Thyroid gland (tissue), 4 donors: ENCODE measurements at places on chromosomes 2 and 18. TPM values are rescaled to one million over a fixed set of nuclear protein-coding genes. Genes with fewer than 3 reads are reported as not detected.

DNA sequence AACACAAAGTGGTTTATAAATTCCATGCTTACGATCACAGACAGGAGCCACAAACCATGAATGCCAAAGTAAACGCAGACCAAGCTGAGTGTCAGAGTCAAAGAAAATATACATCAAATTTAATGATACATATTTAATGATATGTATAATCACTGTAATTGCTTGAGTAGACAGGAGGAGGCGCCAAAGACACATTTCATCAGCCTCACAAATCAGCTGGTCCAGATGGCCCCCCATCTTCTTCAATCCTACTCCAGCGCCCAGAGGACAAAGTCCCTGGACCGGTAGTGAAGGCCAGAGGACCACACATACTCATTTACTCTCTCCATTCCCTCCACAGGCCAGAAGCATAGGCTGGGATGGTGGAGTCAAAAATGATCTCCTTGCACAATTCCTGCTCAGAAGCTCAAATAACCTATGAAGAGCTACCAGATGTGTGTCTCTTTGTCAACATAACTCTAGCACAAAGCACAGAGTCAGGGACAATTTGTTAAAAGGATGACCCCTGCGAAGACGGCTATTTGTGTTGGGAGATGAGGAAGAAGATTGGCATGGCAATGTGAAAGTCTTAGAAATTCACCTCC lies 149.3 kb upstream of the PGAP1 start:
- H3K4me1 ChIP-seq, result no peaks in the 10 kb centered on the region
- H3K27ac ChIP-seq, result no peak overlapping the region
- no peaks in the 10 kb centered on the region for H3K27me3 ChIP-seq
- H3K36me3 ChIP-seq, result no peaks in the 10 kb centered on the region

- peak; percentile 54 for DNase-seq
- no peaks in the 10 kb centered on the region for H3K27me3 ChIP-seq
- peaks cover 11% of the 10 kb centered on the region for H3K4me1 ChIP-seq
- H3K27ac ChIP-seq, result peak overlapping the region; percentile 94
These were observed 624 bp downstream of the METTL8 start for GRCh38 chr2:171432969-171433762.

CNRIP1 gene
- total RNA-seq, result 25.7 TPM

DNA sequence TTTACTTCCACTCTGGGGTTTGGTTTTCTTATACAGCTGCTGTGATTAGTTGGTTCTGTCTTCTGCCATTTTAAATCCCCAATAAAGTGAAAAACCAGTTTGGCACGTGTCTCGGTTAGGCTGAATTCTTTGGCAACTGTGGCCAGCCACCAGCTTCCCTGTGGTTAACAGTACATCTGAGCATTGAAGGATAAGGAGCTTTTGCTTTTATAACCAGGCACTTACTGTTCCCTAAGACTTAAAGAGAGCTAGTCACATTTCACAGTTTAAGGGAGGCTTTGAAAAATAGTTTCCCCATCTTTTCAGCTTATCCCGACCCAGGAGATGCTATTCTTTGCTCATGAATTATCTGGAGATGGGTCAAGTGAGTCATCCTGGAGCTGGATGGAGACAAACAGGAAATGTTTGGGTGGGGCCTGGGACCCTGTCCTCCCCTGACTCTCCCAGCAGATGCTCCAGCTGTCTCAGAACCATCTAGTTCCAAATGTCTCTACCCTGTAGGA lies 57.3 kb upstream of the EML6 start:
- H3K27me3 ChIP-seq, result no peaks in the 10 kb centered on the region

DNA sequence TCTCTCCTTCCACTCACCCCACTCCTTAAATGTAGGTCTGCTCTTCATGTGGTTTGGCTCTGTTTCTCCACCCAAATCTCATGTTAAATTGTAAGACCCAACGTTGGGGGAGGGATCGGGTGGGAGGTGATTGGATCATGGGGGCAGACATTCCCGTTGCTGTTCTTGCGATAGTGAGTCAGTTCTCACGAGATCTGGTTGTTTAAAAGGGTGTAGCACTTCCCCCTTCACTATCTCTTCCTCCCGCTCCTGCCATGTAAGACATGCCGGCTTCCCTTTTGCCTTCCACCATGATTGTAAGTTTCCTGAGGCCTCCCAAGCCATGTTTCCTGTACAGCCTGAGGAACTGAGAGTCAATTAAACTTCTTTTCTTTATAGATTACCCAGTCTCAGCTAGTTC lies 1044.5 kb upstream of the POU3F3 start:
- no peak for DNase-seq
- no peaks in the 10 kb centered on the region for H3K36me3 ChIP-seq
- H3K27ac ChIP-seq, result no peak overlapping the region
- H3K4me3 ChIP-seq, result no peak overlapping the region
- no peaks in the 10 kb centered on the region for H3K4me1 ChIP-seq

LAMA3 gene
- total RNA-seq, result 7.5 TPM

- no peak overlapping the region for H3K4me3 ChIP-seq
- no peak for DNase-seq
- H3K27me3 ChIP-seq, result no peaks in the 10 kb centered on the region
- no peaks in the 10 kb centered on the region for H3K36me3 ChIP-seq
These were observed 158.9 kb upstream of the FN1 start for GRCh38 chr2:215594766-215595165.

FER1L5 gene
- 0.13 TPM for total RNA-seq

GRCh38 chr2:180205621-180206235 lies 198.6 kb upstream of the CWC22 start:
- H3K4me3 ChIP-seq, result no peak overlapping the region
- no peaks in the 10 kb centered on the region for H3K4me1 ChIP-seq
- H3K27me3 ChIP-seq, result no peaks in the 10 kb centered on the region

- H3K36me3 ChIP-seq, result no peaks in the 10 kb centered on the region
- H3K27ac ChIP-seq, result no peak overlapping the region
- H3K27me3 ChIP-seq, result no peaks in the 10 kb centered on the region
These were observed 7.2 kb upstream of the NEU4 start for GRCh38 chr2:241801611-241802420.

- no peaks in the 10 kb centered on the region for H3K27me3 ChIP-seq
- no peaks in the 10 kb centered on the region for H3K36me3 ChIP-seq
- no peak for DNase-seq
- no peak overlapping the region for H3K27ac ChIP-seq
These were observed 28.1 kb upstream of the INPP4A start for GRCh38 chr2:98416383-98417159.

DNA sequence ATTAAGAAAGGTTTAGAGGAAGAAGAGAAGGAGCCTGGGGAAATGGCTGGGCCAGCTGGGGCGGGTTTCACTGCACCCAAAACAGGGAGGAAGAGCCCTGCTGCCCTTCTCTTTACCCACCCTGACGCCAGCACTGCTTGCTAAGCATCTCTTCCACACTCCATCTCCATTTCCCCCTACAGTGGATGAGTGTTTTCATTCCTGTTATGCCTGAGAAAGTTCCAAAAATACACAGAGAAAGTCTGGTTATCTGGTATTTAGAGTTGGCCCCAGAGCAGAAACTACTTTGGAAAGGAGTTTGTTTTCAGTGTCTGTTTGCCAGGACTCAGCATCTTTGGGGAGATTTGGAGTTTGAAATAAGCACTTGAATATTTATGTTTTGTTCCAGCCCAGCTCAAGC lies 451.0 kb downstream of the SLC4A3 start:
- H3K27me3 ChIP-seq, result no peaks in the 10 kb centered on the region
- peaks cover 84% of the 10 kb centered on the region for H3K4me1 ChIP-seq
- no peak overlapping the region for H3K4me3 ChIP-seq
- H3K36me3 ChIP-seq, result no peaks in the 10 kb centered on the region

DNA sequence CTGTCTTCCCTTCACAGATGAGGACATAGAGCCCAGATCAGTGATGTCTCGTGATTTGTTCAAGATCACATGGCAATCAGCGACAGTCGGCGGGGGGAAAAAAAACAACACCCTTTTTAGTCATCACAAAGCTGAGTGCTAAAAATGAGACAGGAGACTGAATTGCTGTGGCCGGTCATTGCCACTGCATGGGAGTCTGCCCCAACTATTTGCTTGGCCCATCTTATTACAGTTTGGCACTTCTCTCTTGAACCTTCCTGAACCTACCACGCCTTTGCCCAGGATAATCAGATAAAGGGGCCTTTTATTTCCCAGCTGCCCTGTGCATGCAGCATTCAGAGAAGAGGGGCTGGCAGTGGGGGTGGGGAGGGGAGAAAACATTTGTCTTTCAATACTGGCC lies 42.7 kb downstream of the SETBP1 start:
- H3K4me1 ChIP-seq, result peaks cover 17% of the 10 kb centered on the region
- no peaks in the 10 kb centered on the region for H3K36me3 ChIP-seq
- H3K27me3 ChIP-seq, result no peaks in the 10 kb centered on the region
- no peak overlapping the region for H3K4me3 ChIP-seq
- DNase-seq, result no peak

- H3K4me3 ChIP-seq, result no peak overlapping the region
- no peaks in the 10 kb centered on the region for H3K36me3 ChIP-seq
- no peak for DNase-seq
- H3K27me3 ChIP-seq, result no peaks in the 10 kb centered on the region
These were observed 38.2 kb upstream of the FAM136A start for GRCh38 chr2:70340075-70340474.

TTN gene
- total RNA-seq, result 6.3 TPM

NIFK gene
- total RNA-seq, result 72.2 TPM

NIF3L1 gene
- total RNA-seq, result 30.4 TPM

AOX1 gene
- 144 TPM for total RNA-seq

FSHR gene
- total RNA-seq, result not detected

STPG4 gene
- total RNA-seq, result 0.42 TPM

DNA sequence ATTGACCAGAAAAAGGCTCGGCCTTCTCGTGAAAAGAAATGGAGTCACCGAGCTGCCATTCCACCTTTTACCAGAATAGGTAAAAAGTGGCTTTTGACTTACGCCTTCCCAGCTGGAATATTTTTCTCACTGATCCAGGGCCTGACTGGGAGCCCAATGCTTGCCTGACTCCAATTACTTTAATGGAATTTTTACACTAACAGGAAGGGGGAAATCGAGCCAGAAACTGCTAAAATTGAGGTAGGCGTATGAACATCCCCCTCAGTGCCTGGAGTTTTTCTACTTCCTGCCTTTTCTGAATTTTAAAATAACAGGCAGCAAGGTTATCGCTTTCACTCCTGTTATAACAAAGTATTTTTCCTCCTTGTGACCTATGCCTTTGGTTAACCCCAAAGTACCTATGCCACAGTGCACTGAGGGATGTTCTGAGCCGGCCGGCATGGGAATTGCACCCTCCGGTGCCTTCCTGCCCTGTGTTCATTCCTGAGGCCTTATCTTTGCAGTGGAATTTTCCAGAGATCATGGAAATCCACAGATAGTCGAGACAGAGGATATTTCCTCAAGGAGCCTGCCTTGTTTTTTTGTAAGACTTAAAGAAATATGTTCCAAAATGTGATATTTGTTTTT lies 18.3 kb upstream of the RPL31 start:
- peak overlapping the region; percentile 23 for H3K27ac ChIP-seq
- no peak for DNase-seq
- no peak overlapping the region for H3K4me3 ChIP-seq
- no peaks in the 10 kb centered on the region for H3K4me1 ChIP-seq
- H3K27me3 ChIP-seq, result no peaks in the 10 kb centered on the region

DNA sequence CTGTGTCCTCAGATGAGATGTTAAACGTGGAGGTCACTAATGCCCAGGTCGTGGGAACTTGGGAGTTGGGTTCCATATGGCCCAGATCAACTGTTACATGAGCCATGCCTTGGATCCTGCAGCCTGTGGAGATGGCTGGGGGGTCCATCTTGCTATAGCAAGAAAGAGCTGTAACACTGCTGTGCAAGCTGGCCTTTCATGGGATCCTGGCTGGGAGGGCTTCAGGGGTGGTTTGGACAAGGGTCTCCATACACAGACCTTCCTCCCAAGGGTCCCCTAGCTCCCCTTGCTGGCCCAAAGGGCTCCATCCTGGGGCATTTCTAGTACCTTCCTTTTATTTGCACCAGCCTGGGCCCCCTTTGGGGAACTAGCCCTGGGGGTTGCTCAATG lies 337.7 kb downstream of the DYSF start:
- no peaks in the 10 kb centered on the region for H3K27me3 ChIP-seq
- no peak overlapping the region for H3K27ac ChIP-seq
- no peak for DNase-seq

DNA sequence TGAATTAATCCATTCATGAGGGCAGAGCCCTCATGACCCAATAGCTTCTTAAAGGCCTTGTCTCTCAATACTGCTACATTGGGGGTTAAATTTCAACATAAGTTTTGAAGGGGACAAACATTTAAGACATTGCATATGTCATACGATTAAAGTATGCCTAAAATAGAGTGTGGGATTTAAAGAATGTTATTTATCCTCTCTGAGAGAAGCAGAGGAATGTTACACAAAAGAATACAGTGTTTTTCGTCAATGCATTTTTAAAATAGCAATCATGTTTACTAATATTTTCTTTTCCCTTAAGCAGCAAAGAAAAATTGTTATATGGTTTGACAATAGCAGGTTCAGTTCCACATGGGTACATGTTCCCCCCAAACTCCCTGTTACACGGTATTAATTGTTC lies 363.1 kb downstream of the NUP35 start:
- no peaks in the 10 kb centered on the region for H3K4me1 ChIP-seq
- no peak for DNase-seq
- H3K4me3 ChIP-seq, result no peak overlapping the region
- no peak overlapping the region for H3K27ac ChIP-seq
- H3K27me3 ChIP-seq, result no peaks in the 10 kb centered on the region

GRCh38 chr2:74554820-74555531 lies 456 bp downstream of the DOK1 start:
- peaks cover 6% of the 10 kb centered on the region for H3K36me3 ChIP-seq
- peaks cover 8% of the 10 kb centered on the region for H3K4me1 ChIP-seq
- H3K4me3 ChIP-seq, result peak overlapping the region; percentile 89
- peak overlapping the region; percentile 75 for H3K27ac ChIP-seq
- DNase-seq, result peak; percentile 59

SERPINB3 gene
- total RNA-seq, result not detected

DNA sequence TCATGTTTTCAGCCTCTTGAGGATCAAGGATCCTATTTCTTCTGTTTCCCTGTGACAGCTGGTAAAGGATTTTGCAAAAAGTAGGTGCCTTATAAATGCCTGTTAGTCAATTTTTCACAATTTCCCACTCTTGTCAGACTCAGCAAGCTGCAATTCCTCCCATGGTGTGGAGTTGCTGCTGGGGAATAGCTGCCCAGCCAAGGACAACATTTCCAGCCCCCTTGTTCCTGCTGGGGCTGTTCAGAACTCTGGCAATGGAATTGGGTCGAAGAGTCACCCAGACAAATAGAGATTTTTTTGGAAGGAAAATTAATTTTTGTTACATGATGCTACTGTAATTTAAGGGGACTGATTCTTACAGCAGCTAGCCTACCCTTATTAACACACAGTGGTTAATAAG lies 43.7 kb downstream of the FSHR start:
- DNase-seq, result no peak
- H3K27me3 ChIP-seq, result no peaks in the 10 kb centered on the region
- no peak overlapping the region for H3K4me3 ChIP-seq
- no peak overlapping the region for H3K27ac ChIP-seq

DNA sequence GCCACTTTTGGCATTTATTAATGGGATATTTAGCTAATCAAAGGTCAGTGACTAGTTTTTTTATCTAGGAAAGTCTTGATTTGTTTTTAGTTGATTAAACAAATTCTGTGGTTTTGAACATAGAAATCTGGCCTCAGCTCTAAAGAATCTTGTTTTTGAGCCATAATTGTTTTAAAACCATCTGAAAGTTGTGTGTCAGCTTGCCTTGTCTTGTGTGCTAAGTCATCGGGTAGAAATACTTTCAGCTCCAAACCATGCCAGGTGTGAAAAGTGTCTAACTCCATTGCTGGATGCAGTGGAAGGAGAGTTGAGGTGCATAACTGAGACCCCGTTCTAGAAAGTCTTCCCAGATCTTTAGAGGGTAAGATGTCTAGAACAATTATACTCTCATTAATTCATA lies 22.7 kb downstream of the FARP2 start:
- no peaks in the 10 kb centered on the region for H3K27me3 ChIP-seq
- H3K4me1 ChIP-seq, result peaks cover 14% of the 10 kb centered on the region
- no peak overlapping the region for H3K4me3 ChIP-seq
- no peaks in the 10 kb centered on the region for H3K36me3 ChIP-seq
- no peak overlapping the region for H3K27ac ChIP-seq

ANKRD30BL gene
- total RNA-seq, result 0.81 TPM
